Muscle of back (tissue), 13 donors: ENCODE measurements at places on chromosomes 1 and 21. TPM values are rescaled to one million over a fixed set of nuclear protein-coding genes. Genes with fewer than 3 reads are reported as not detected.

GRCh38 chr1:166875302-166875733, 746 bp downstream of the TADA1 start:
- no peak for DNase-seq

- no peak for DNase-seq
Observed at GRCh38 chr21:25425156-25425555, 182.1 kb downstream of the MRPL39 start.

DNA sequence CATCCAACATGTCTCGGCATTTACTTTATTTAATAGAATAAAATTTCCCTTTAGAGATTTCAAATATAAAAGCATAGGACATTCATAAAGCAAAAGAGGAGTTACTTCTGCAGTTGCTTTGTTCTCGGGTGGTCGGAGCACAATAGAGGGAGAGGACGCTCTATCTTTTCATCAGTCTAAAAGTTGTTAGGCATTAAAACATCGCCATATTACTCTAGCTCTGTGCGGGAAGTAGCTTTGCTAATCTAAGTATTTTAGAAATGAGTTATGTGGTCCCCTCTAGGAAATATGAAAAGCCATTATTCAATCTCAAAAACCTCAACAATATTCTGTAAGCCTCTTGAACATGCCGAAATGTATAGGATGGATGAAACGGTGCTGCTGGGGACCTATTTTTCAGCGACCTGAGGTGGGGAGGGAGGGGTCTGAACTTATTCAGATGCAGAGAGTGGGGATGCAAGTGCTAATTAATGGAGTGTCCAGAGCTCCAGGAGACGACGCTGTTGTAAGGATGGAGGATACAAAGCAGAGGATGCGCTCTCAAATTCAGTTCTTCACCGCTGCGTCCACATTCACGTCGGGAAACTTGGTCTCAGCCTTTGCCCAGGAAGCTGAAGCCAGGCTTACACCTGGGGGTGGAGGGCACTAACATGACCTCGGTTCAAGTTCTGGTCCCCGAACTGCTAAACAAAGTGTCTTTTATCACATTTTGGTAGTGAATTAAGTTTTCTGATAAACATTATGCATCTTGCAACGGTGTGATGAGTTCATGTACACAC, 6.3 kb downstream of the CDKN2C start:
- no peak for DNase-seq

GRCh38 chr1:16960560-16961296, 19.7 kb downstream of the MFAP2 start:
- peak; percentile 89 for DNase-seq

DNA sequence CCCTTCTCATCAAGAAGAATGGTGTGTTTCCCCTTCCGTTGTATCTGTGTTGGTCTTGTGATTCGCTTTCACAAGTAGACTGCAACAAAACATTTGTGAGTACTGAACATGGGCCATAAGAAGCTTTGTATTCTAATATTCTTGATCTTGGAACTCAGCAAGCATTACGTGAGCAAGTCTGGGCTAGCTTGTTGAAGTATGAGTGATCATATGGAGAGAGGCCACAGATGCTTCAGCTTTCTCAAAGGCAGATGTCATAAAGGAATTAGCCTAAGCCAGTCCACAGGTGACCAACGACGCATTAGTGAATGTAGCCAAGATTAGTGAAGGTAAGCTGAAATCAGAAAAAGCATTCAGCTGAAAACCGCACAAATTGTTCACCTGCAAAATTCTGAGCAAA, 609.6 kb upstream of the NEGR1 start:
- no peak for DNase-seq

DNA sequence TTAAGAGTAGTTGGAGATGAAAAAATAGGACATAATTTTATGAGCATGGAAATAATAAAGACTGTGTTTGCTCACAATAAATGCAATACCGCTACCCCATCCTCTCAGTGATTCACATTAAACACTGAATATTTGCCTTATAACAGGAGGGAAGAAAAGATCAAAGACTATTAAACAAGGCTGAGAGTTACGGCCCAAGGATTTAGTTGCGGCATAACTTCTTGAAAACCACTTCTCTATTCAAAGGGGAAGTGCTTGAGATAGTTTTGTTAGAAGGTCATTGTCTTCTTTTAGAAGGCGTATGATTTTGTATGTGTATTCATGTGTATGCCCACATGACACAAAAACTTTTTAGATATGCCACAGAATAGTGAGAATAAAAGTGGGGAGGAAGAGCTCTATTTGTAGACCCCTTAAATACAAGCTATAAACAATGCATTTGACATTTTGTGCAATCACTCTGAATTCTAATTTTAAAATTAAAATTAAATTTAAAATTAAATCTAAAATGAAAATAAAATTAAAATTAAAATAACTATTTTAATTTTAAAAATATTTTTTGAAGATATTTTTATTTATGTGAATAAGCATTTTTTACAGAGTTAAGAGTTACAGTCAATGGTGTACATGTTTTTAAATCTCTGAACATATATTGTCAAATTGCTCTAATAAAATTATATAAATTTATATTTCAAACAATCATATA, 986.6 kb upstream of the ADAMTS5 start:
- DNase-seq = no peak

TCHHL1 gene
- polyA plus RNA-seq = not detected

GUCA2A gene
- polyA plus RNA-seq = not detected

MAP3K7CL gene
- polyA plus RNA-seq = 71.9 TPM

- no peak for DNase-seq
Observed at GRCh38 chr1:156204686-156205085, 8.1 kb upstream of the PMF1 start.

DNA sequence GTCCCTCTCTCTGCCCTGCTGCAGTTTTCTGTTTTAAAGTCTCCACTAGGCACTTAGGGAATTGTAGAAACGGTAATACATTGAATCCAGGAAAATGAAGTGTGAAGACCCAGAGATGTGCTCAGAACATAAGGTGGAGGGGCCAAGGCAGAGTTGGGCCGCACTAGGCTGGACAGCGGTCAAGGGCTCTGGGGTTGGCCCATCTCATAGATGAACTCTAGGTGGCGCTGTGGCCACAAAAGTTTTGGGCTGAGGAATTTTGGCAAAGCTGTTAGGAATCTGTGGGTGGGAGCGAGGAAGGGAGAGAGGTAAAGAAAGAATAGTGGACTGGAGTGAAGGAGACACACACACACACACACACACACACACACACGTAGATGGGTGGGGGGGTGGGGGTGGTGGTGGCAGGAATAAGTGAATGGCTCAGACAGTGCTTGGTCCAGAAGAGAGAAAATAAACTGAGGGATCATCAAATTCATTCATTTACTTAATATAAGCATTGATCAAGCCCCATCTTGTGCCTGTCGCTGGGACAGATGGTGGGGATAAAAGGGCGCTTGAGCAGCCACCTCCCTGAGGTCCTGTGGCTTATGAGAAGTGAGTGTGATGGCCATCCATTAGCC, 258.5 kb downstream of the TRABD2B start:
- DNase-seq = peak; percentile 51

GRCh38 chr1:174996476-174996875, 3.3 kb upstream of the CACYBP start:
- no peak for DNase-seq

GRCh38 chr21:36125512-36126207, 9.2 kb upstream of the CBR3 start:
- DNase-seq = peak; percentile 51

GRCh38 chr1:199931666-199932377, 95.7 kb upstream of the NR5A2 start:
- DNase-seq = no peak

DNA sequence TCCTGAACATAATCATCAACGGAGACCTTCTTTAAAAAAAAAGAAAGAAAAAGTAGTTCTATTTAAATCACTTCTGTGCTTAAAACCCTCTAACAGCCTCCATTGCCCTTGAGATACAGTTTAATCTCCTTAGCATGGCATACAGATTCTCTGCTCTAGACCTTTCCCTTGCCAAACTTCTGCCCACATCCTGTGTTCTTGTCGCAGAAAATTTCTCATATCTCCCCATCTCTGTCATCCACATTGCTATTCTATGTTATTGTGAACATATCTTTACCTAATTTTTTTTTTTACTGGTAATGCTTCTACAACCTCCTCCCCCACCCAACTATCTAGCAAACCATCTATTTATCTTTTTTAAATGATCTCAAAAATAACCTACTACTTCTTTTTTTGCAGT, 135.7 kb upstream of the PROX1 start:
- DNase-seq = no peak

TMEM183A gene
- 50.1 TPM for polyA plus RNA-seq

HAO2 gene
- not detected for polyA plus RNA-seq

GRCh38 chr1:7698641-7699040, 72.5 kb upstream of the VAMP3 start:
- DNase-seq = no peak

GRCh38 chr1:5934058-5934884, 58.0 kb downstream of the NPHP4 start:
- DNase-seq = no peak

CD84 gene
- polyA plus RNA-seq = 1.8 TPM

- no peak for DNase-seq
Observed at GRCh38 chr1:98781906-98782305, 120.4 kb downstream of the SNX7 start.

DNA sequence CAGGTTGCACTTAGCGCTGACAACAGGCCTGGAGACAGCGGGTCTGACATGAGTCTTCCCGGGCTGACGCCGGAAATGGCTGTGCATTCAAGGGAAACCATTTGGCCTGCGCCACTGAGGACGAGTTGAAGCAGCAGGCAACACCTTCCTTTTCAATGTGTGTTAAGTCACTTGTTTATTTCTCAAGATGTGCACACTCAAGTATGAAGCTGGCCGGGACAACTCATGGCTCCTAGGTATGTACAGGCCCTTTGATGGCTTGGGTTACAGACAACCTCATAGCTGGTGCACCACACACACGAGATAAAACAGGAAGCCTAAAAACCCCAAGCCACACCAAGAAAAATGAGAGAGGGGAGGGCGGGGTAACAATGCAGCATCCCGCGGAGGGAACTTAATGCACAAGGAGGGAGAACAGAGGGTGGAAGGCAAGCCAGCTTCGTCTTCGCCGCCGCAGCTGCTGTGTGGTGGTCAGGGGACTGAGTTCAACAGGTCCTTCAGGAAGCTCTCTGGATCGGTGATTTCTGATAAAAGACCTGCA, 118.0 kb upstream of the IFFO2 start:
- DNase-seq = no peak

DNA sequence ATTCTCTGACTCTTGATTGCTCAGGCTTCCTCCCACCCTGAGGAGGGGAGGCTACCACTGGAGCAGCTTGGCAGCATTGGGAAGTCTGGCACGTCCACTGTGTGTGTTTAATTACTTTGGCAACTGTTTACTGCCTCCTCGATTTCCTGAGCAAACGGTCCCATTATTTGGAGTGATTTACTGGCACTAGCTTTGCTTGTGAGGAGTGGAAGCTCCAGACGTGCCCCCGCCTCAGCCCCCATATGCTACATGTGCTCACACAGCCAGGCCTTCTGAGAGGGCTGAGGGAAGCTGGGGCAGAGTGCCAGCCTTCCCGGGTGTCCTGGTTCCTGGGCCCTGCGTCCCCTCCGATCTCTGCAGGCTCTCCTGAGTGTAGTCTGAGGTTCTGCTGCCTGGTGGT, 306.2 kb downstream of the PTPRU start:
- DNase-seq = peak; percentile 21
